ENCODE measurements at places on chromosomes 2 and 18.

GRCh38 chr2:102773149-102773705 is 11.4 kb downstream of the TMEM182 start:
- no peak for DNase-seq

- no peak for DNase-seq
Observed at GRCh38 chr2:61662990-61663389, 124.8 kb upstream of the XPO1 start.

DNA sequence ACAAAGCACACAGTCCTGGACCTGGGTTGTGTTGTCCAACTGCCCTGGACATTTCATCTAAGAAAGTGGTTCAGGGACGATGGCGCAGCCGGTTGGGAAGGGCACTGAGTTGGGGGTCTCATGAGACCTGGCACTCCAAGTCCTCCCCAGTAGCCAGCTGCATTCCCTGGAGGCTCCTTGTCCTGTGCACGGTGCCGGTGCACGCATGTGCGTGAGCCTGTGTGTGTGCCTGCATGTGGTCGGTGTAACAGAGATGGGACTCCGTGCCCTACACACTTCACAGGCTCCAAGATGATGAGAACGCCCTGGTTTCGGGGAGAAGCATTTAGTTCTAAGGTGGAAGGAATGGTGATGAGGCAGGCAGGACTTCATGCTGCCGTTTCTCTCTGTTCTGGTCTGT is 124.9 kb upstream of the PXDN start:
- no peak for DNase-seq

DNA sequence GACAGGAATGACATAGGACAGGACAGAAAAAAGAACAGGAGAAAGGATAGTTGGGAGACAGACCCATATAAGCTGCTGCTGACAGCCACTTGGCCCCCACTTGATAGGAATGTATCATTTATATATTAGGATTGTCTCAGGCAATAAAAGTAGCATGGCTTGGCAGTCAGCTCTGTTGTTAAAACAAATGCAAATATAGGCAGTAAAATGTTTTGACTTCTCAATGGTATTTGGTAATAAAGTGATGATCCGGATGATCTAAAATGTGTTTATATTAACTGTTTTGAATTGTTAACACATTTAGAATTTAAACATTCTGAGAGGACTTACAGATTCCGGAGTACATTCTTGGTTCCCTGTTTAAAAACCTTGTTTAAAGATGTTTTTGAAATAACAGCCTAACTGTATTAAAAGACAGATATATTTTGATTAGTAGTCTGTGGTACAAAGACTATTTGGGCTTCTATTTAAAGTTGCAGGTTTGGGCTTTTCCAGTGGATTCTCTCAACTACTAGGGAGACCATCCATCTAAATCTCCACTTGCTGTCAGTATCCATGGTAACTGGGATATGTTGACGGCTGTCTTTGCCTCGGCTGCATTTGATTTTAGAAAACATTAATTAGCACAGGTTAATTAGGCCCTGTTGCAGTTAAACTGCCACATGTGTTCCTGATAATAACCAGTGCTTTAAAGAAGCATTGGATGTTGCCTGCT is 147.6 kb downstream of the ESCO1 start:
- DNase-seq = no peak

DNA sequence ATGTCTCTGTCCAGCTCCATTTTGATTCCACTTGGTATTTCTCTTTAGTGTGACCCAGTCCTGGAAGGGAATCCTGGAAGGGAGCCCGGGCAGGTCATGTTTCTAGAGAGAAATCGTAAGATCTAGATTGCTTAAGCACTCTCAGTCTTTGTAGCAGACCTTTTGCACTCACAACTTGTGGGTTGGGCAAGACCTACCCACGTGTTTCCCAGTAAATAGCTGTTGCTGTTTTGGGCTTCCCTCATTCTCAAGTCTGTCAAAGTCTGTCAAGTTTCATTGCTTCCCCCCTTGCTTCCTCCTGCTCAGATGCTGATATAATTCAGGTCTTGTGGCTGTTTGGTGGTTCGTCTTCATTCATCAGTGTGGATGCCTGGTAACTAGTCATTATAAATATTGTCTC is 17.4 kb upstream of the NEMP2 start:
- DNase-seq = no peak

- DNase-seq = no peak
Observed at GRCh38 chr18:44742718-44743311, 62.1 kb downstream of the SETBP1 start.

DNA sequence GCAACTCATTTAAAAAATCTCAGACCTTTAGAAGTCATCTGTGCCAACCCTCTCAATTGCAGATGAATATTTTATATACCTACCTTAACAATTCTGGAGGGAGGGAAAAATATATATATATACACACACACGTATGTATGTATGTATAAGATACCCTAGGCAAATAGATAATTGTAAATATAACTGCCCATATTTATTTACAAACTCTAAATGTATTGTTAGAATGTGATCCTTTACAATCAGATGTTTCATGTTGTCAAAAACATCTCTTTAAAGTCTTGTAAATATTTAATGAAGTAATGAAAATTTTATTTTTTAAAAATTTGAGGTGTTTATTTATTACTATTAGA is 11.6 kb downstream of the ANKRD12 start:
- DNase-seq = no peak

DNA sequence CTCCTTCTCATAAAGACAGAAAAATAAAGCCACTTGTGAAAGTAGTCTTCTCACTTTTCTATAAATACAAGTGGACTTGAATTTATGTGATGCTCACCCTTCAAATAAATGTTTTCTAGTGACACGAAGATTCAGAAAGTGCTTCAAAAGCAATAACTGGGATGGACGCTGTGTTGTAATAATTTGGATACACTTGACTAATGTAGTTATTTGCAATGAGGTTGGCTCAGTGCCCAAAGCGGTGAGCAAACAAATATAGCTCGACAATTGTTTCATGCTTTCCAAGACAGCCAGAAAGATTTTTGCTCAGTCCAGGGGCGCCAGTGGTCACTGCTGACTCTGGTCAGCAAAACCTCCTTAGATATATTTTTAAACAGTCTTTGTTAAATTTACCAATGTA is 278.6 kb upstream of the KLHL14 start:
- DNase-seq = no peak

DNA sequence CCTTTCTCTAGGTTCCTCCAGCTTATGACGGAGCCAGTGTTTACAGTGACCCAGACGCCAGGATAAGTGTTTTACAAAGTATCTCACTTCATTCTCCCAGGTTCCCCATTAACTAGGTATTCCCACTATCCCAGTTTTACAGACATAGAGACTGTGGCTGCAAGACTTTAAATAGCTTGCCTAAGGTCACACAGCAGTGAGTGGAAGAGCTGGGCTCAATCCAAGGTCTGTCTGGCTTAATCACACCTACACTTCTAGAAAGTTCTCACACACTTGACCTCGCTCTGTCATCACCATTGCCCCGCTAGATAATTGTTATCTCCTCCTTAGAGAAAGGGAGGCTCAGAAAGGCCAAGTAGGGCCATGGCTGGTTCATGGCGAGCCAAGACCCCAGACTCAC is 110.2 kb downstream of the ANTXR1 start:
- DNase-seq = no peak

- no peak for DNase-seq
Observed at GRCh38 chr2:24491542-24492420, 727 bp downstream of the NCOA1 start.

GRCh38 chr2:225319872-225320271 is 79.6 kb upstream of the NYAP2 start:
- no peak for DNase-seq

- no peak for DNase-seq
Observed at GRCh38 chr2:205763708-205764211, 81.5 kb downstream of the NRP2 start.

- DNase-seq = no peak
Observed at GRCh38 chr2:108139521-108139920, 100.2 kb upstream of the SULT1C3 start.

DNA sequence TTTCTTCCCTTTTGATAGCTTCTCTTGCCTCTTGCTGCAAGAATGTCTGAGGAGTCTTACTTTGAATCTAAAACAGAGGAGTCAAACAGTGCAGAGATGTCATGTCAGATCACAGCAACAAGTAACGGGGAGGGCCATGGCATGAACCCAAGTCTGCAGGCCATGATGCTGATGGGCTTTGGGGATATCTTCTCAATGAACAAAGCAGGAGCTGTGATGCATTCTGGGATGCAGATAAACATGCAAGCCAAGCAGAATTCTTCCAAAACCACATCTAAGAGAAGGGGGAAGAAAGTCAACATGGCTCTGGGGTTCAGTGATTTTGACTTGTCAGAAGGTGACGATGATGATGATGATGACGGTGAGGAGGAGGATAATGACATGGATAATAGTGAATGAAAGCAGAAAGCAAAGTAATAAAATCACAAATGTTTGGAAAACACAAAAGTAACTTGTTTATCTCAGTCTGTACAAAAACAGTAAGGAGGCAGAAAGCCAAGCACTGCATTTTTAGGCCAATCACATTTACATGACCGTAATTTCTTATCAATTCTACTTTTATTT is 133.5 kb upstream of the CDCA7 start:
- no peak for DNase-seq

DNA sequence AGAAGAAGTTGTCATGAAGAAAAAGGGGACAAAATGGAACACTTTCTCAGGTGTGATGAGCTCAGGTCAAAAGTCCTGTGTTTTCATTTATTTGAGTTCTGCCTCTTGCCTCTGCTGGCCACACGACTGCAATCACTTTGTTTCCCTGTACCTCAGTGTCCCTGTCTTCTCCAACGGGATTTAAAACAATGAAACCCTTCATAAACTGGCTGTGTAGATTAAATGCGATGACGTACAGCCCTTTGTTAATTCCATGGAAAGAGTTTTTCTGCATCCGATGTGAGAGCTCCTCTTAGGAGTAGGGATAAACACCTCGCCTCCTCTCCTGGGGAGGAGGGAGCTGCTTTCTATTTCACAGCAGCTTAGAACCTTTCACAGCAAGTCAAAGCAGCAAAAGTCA is 51.5 kb upstream of the CNGA3 start:
- no peak for DNase-seq

DNA sequence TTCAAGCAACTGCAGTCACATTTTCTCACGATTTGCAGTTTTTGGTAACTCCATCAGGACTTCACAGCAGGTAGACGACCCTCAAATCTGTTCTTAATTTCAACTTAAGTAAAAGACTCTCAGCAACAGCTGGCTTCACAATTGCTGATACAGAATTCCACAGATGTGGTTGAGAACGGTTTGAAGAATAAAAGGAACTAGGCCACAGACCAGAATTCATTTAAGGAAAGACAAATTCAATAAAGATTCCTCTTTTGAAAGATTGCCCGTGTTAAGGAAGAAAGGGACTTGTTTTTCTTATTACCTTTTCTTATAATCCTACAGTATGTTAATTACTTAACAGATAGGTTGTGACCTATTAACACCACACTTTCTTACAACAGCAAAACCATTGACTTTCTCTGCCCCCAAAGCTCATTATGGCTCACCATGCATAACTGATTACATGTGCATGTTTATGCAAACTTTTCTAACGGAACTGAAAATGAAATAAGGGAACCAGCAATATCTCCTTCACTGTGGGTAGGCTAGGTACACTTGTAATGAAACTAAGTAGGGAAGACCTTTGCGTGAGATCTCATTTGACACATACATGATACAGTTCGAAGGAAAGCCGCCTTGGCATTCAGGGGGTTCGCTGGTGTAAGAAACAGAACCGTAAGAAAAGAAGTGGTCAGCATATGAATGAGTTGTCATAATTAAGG is 4.7 kb upstream of the ZNF516 start:
- DNase-seq = peak; percentile 47

DNA sequence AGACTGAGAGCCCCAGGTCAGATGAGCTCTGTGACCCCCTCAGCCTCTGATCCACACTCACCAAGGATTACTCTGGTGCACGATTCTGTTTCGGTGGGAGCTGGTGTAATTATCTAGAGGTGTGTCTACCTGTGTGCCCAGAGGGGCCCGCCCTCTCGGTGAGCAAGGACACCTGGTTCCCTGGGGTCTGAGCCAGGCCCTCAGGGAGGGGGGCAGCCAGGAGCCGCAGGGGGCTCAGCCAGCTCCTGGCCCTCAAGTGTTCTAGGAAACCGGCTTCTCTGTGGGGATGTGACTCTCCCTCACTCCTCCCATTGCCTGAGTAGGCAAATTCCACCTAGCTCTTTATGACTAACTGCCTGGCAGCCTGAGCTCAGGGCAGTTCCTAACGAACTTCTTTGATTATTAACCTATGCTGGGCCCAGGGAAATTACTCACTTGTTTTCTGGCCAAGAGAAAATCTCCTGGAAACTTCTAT is 17.4 kb downstream of the AGAP1 start:
- DNase-seq = no peak

- no peak for DNase-seq
Observed at GRCh38 chr2:138365581-138365980, 136.0 kb upstream of the SPOPL start.

DNA sequence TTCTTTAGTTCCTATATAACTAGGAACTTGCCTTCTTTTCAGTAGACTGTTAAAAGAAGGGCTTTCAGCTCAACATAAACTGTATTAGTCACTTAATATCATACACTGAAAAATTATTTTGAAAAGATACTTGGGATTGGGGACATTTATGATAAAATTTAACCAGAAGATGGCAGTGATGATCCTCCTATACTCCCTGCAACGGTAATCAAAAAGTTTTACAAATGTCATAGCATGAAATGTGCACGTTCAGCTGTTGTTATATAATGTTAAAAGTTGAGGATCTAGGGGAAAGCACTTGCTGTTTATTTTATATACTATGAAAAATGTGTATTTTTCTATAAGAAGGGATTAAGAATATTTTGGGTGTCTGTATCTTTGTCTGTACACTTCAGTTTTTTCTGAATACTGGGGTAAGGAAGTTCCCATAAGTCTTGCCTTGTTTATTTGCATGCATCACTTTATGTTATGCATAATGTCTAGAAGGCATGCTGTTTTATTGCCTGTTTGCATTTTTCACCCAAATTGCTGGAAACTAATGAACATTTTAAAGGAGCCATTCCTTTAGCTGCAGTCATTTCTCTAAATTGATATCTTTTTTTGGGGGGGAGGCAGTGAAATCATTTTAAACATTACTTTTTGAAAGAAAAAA is 19.0 kb downstream of the DYNC1I2 start:
- peak; percentile 9 for DNase-seq

- no peak for DNase-seq
Observed at GRCh38 chr2:71150082-71150816, 19.8 kb downstream of the MPHOSPH10 start.

DNA sequence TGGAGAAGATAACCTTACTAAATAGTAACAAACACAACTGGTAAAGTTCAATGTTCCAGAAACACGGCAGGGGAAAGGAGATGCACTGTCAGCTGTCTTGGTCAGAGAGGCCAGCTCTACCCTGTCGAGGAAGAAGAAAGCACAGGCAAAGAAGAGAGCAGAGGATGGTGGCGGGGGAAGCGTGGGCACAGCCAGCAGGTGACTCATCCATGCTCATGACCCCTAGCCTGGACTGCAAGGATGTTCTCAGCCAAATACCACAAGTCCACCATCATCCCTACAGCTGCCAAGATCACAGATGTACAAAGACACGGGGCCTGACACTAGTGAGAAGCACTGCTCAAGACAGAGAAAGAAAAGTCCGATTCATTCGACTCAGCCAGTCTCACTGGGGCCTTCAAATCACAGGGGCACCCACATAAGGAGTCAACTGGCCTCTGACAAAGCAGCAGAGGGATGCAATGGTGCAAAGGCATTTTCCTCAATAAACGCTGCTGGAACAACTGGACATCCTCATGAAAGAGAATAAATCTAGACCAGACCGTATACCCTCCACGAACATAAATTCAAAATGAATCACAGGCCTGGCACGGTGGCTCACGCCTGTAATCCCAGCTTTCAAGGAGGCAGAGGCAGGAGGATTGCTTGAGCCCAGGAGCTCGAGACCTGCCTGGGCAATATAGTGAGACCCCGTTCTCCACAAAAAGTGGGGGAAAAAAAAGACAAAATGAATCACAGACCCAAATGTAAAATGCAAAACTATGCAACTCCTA is 5.6 kb downstream of the DTYMK start:
- no peak for DNase-seq

All from GF-D8 (cell line).